HS-27A (cell line): ENCODE measurements at places on chromosomes 12 and 14.

GRCh38 chr14:51342226-51342625 lies 102.2 kb downstream of the TMX1 start:
- DNase-seq, result no peak

DNA sequence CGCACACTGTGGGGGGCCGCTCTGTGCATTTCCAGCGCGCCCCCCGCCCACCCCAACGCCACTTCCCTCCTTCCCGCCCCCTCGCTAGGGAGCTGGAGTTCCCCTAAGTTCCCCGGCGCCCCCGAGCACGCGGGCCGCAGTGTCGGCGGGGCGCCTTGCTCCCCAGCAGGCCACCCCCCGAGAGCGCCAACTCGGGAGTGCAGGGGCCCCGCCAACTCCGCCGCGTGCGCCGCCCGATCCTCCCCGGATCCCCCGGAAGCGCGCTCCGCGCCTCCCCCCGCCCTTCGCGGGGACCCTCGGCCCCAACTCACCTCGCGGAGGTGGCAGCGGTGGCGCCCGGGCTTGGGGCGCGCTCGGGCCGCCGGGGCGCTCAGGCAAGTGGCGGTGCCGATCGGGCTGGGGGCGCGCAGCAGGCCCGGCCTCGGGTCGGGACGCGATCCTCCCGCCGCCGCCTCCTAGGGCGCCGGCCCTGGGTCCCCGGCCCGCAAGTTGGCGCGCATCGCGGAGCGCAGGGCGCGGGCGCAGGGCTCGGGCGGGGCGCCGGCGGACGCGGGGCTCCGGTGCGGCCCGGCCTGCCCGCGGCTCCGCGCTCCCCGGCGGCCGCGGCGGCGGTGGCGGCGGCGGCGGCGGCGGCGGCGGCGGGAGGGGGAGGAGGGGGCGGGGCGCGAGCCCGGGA lies at the start of gene NCOR2:
Gene NCOR2, minus strand, starts transcription at position 616 of the 676 bp plus-strand sequence. CDS start 72,361 bp downstream, outside the sequence.
- peak; percentile 4 for DNase-seq

GRCh38 chr12:74539765-74540526 lies 2.3 kb downstream of the ATXN7L3B start:
- DNase-seq, result no peak

GRCh38 chr14:50784683-50785456 lies 46.1 kb downstream of the NIN start:
- no peak for DNase-seq

- no peak for DNase-seq
These were observed 49.8 kb upstream of the ANO6 start for GRCh38 chr12:45166056-45166455.

- DNase-seq, result no peak
These were observed 64.2 kb downstream of the ERH start for GRCh38 chr14:69333791-69334337.

DNA sequence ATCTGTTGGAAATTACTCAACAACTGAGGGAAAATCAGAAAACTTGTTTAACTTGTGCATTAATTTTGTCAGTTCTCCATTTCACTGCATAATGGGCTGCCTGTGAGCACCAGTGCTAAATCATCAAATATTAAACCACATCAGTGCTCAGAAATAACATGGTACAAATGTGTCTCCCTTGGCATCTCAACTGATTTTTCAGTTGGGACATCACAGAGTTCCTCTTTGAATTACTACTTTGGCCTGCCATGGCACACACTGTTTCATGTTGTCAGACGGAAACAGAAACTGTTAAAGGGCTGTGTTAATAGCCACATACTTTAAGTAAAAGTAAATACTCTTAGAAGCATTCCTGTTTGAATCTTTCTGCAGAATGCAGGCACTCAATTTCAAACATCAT lies 42.1 kb upstream of the STRN3 start:
- no peak for DNase-seq

DNA sequence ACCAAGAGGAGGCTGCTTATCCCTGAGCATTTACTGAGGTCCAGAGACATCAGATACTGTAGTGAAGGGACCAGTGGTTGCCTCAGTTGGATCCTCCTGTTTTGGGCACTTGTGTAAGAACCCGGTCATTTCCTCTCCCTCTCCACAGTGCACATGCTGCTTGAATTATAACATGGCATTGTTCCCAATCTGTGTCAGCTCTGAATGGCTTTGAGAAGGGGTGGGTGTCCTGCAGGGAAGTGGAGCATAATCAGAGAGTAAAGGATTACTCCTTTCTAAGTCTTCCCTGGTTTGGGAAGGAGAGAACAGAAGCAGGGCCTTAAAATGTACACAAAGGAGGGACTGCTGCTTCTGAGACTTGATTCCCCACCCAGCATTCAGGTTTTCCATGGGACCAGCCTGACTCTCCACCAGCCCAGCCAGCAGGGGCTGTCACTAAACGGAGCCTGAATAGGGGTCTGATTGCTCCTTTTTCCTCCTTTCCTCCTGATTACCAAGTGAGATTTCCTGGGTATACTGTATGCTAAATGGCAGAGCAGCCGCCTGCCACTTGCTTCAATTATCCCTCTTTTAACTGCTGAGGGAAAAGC lies 78.4 kb downstream of the NRXN3 start:
- DNase-seq, result no peak

GRCh38 chr12:85405262-85405661 lies 125.2 kb downstream of the ALX1 start:
- no peak for DNase-seq

GRCh38 chr12:6319446-6319845 lies 9.0 kb downstream of the PLEKHG6 start:
- DNase-seq, result no peak

DNA sequence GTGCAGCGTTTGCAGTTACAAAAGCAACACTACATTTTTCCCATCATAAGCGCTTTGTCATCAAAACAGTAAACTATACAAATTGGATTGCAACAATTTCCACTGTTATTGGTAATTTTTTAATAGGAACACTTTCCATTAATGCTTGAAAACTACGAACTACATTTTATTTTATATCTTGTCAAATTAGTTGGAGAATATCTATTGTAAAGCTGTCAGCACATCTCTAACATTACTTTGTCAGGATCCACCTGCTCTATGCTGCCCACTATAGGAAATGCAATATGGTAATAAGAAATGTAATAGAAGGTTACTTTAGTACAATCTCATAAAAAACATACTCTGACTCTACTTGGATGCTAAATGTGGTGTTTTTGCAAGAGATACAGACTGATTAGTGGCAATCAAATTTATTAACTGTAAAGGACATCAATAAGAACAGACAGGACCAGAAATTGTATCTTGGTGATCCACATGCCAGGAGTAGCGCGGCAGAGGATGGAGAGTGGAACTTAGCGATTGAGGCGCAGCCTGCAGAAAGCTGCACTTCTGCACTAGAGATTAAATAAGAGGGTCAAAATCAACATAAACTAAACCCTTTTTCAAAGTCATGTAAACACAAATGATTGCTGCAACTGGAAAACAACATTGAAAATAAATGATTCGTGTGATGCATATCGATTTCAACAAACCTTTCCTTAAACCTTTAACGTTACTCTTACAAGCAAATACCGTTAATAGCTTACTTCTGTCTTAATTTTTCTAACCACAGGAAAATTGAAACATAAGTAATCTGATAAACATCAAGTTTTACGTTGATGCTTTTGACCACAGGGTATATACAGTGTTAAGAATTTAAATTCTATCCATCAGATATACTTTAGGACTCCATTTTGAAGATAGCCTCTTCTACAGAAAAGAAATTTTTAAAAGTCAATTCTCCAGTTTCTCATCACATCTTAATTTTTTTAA lies 3.6 kb upstream of the ARID2 start:
- DNase-seq, result peak; percentile 36

DNA sequence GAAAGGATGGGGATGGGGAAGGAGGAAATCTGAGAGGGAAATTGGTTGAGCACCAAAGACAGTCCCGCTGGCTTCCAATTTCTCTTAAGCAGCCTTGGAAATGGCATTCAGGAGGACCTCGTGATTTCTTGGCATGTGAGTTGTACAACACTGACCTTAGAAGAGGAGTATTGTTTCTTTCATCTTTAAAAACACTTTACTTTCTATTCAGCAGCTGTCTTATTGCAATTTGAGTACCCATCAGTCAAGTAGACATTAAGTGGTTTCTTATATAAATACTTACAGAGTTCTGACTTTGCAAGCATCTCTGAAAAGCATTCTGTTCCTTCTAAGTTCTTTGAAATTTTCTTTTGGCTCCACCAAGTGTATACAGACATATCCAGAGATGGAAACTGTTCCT lies 83.2 kb downstream of the LMNTD1 start:
- DNase-seq, result no peak

DNA sequence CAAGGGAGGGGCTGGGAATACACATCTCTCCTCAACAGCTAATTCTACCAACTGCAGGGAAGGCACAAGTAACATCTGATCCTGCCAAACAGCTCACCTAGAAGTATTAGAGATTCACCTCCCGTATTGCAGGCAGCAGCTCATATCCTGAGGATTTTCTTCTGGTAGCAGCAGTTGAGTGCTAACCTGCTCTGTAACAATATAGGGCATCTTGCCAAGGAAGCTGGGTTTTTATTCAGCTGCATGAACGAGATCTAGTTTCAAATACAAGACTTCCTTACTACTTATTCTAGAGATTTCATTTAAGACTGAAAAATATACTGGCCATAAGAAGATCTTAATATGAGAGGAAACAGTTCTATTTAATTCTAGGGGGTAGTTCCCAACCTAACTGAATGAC lies 261.4 kb upstream of the USP15 start:
- DNase-seq, result no peak

DNA sequence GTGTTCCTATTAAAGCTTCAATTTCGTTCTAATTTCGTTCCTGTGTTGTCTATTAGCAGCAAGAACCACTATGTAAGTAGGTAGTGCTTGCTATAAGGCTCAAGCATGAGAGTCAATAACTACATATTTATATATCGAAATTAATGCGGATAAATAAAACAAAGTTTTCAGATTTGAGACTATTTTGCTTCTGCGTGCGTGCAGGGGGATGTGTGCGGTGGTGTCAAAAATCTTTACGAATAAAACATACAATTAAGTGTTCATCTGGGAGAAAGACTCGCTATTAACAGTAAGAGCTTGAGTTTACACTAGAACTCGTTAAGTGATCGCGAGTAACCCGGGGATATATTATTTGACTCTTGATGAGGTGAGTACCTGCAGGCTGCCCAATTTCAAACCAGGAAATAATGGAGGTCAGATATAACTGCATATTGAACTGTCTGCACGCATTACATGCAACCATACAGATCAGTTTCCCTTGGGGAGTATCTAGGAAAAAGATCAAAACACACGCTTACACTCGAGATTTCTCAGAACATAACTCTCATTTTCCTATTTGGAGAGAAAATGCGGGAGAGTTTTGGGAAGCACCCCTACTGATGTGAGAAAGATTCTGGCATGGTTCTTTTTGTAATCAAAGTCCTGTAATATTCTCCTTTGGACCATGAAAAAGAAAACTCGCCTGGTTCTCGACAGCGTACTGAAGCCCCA lies 813 bp downstream of the TWF1 start:
- DNase-seq, result no peak

DNA sequence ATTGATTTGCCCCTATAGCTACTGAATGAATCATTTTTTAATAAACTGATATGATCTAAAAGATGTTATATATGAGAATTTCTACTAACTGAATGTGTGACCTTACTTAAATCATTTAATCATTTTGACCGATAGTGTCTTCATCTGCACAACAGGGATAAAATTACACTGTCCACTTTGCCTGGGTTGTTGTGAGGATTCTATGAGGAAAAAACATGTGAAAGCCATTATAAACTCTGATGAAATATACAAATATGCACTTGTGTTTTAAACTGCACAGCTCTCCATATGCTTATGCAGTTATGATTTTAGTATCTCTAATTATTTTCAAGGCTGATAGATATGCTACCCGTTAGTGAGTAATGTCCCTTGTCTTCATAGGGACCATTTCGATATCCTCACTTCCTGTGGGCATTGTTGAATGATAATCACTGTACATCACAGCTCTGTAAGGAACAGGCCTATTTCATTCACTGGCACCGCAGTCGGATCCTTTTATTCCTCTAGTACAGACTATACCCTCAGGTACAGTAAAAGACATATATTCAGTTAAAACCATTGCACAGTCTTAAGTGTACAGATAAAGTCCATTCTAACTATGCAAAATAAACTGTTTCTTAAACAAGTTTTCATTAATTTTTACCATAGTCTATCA lies 88.7 kb upstream of the RAP1B start:
- no peak for DNase-seq

- no peak for DNase-seq
These were observed 81.3 kb upstream of the NRXN3 start for GRCh38 chr14:78088916-78089315.
